Esophagus muscularis mucosa (tissue), 4 donors: ENCODE measurements at places on chromosomes 16 and 17. TPM values are rescaled to one million over a fixed set of nuclear protein-coding genes. Genes with fewer than 3 reads are reported as not detected.

DNA sequence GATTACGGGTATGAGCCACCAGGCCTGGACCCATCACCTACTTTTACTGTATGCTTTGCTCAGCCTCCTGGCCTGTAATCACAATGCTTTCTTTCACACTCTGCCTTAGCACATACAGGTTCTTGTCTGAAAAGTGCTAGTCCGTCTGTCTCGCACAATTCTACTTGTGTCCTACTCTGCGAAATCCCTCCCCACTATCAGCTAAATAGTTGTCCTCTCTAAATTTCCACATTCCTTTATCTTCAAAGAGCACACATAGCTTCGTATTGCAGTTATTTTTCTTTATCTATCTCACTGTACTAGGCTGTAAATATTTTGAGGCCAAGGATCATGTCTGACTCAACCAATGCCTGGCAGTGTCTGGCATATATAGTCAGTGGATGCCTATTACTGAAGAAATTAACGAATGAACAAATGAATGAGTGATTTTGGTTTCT is 38.5 kb upstream of the ETV4 start:
- no peak for DNase-seq

- no peak for DNase-seq
Measured at GRCh38 chr17:50256826-50257618, 17.2 kb upstream of the TMEM92 start.

GRCh38 chr17:75512926-75513640 is 2.3 kb downstream of the CASKIN2 start:
- no peak for DNase-seq

DNA sequence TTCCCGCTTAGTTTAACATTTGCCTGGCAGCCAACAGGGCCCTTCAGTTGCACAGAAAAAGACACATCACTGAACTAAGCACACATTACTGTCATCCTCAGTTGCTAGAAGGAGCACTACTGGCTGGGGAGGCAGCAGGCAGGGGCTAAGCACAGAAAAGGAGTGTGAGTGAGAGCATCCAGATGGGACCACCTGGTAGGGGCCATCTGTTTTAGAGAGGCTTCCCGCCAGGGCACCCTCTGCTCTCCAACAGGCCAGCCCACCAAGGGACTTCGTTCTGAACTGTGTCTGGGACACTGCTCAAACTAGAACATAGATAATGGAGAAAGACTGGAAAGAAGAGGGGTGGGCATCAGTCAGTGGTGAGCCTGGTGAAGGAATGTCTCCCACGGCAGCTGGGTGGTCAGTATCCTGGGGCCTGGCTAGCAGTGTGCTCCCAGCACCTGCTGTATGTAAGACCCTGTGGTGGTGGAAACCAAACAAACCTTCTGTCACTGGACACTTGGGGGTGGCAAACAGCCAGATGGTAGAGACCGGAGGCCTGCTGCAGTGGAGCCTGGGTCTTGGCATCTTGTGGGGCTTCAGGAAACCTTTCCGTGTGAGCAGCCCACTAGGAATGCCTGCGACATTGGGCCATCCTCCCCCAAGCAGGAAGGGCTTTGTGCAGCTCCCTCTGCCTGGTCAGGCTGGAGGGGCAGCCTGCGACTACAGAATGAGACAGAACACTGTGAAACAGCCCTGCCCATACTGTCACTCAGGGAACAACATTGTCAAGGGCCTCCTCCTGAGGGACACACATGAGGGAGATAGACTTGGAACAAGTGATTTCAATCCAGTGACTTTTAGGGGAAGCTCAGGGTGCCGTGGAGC is 12.8 kb upstream of the RANGRF start:
- no peak for DNase-seq

GRCh38 chr17:36844013-36844412 is 93.3 kb upstream of the LHX1 start:
- DNase-seq: no peak

DNA sequence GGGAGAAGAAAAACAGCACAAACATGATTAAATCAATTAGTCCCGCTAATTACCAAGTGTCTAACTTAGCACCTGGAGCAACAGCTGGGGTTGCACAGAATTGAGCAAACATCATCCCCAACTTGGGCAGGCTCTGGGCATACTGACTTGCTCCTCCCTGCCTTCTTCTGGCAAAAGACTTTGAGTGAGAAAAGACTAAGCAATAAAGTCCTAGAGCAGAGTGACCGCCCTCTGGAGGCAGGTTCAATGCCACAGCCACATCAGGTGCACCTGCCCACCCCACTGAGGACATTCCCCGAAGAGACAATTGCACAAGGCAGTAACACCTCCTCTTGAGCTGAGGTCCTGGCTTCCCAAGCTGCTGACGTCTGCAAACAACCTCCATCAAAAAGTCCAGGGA is 358.3 kb downstream of the SOX9 start:
- DNase-seq: no peak

DNA sequence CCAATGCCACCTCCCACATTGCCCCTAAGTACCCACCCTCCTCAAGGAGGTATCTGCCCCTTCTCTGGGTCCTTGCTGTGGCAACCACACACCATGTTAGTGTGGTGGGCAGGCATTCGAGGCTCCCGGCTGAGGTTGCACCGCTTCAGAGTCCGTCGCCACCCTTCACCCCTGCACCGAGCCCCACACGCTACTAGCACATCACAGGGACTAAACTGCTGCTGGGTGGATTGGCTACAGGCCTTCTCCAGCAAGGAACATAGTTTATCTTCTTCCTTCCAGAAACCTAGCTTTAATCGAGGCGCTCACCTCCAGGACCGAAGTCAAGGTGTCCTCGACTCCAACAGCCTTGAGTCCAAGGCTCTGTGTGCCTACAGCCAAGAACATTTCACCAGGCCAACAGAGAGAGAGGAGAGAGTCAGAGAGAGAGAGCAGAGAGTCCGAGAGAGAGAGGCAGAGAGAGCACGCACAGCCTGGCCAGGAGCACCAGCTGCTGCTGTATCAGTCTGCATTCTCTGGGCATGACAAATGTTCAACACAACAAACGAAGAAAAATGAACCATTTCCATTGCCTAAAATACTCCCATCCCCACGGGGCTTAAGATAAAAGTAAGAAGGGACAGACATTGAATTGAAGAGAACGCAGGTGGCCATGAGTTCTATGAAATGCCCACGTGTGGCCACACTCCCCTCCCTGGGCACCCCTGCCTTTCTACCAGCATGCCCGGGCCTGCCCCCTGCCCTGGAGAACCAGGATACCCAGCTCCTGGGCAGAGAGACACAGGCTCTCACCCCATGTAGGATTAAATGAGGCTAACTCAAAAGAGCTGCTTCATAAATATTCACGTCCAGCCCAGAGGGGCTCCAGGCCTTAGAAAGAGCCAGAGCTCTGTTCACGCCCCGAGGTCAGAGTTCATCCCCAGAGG is 94.9 kb downstream of the RBFOX3 start:
- DNase-seq: no peak

- DNase-seq: no peak
Measured at GRCh38 chr16:71467810-71468209, 5.8 kb upstream of the ZNF23 start.

GRCh38 chr16:89319886-89320781 is 102.6 kb downstream of the ZNF778 start:
- DNase-seq: no peak

GRCh38 chr17:69654981-69655855 is 240.7 kb downstream of the MAP2K6 start:
- DNase-seq: no peak

- no peak for DNase-seq
Measured at GRCh38 chr16:31093132-31093703, 1.4 kb downstream of the VKORC1 start.

- no peak for DNase-seq
Measured at GRCh38 chr17:48767263-48767774, 38.8 kb upstream of the HOXB13 start.

- no peak for DNase-seq
Measured at GRCh38 chr17:72600934-72601333, 480.1 kb downstream of the SOX9 start.

DNA sequence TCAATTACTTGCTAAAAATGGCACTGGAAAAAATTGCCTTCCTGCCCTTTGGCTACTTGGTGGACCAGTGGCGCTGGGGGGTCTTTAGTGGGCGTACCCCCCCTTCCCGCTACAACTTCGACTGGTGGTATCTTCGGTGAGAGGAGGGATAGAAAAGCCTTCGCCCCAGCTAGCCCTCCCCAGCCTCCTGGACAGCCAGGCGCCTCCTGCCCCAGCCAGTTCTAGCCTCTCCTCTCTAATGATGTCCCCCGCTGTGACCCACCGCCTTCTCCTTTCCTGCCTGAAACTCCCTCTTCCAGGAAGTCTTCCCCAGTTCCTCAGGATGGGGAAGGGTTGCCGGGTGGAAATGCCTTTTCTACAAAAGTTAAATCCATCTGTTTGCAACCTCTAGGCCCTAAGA is 6.2 kb downstream of the ACE start:
- DNase-seq: no peak

DNA sequence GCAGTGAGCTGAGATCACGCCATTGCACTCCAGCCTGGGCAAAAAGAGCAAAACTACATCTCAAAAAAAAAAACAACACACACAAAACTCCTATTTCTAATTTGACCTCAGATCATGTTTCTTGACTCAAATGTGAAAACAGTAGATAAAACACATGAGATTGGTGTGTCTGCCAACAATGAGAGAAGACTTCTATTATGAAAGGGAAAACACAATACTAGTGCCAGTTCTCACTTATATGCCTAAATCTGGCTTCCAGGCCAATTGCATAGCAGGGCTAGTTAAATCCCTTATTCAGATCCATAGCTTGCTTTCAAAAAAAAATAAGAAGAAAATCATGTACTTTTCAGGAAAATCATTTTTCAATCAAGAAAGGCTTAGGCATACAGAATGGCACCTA is 39.4 kb downstream of the AP1G1 start:
- no peak for DNase-seq

- DNase-seq: no peak
Measured at GRCh38 chr17:48144976-48145798, 37.6 kb downstream of the SNX11 start.

- DNase-seq: no peak
Measured at GRCh38 chr17:37054894-37055293, 106.1 kb downstream of the AATF start.

DNA sequence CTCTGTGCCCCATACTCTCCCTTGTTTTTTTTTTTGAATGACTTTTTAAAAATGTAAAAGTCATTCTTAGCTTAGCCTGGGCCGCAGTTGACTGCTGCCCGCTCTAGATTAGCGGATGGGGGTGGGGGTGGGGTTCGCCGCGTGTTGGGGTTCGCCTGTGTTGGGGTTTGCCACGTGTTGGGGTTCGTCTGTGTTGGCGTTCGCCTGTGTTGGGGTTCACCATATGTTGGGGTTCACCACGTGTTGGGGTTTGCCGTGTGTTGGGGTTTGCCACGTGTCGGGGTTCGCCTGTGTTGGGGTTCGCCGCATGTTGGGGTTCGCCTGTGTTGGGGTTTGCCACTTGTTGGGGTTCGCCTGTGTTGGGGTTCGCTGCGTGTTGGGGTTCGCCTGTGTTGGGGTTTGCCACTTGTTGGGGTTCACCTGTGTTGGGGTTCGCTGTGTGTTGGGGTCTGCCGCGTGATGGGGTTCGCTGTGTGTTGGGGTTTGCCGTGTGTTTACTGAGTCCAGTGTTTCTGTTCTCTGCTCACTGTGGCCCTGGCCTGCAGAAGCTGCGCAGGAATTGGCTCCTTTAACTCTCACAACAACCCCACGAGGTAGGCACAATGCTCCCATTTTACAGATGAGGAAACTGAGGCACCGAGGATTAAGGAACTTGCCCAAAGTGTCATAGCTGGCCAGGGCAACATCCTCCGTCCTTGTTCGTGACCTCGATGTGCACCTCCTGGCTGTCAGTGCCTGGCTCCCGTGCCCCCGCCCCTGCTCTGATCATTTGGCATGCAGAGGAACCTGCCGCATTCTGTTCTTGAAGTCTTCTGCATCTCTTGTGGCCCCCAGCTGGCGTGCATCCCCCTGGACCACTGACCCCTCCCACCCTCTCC is 96.6 kb upstream of the CIBAR2 start:
- no peak for DNase-seq

GRCh38 chr17:32482568-32483320 is 4.0 kb upstream of the CDK5R1 start:
- DNase-seq: no peak

DNA sequence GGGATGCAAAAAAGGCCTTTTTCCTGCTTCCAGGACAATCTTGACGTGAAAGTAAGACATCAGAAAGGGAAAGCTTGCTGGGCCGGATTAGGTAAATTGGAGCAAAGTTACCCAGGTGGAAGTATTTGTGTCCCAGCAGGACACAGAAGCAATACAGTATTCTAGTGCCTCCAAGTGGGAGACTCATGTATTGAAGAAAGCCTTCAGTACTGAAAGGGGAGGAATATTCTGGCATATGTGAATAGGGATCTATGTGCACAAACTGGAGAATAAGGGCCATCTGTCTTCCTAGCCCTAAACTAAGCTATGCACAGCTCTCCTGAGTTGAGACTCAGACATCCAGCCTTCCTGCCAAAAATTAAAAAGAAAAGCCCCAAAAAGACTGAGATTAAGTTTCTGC is 327.3 kb upstream of the CDH8 start:
- no peak for DNase-seq

DNA sequence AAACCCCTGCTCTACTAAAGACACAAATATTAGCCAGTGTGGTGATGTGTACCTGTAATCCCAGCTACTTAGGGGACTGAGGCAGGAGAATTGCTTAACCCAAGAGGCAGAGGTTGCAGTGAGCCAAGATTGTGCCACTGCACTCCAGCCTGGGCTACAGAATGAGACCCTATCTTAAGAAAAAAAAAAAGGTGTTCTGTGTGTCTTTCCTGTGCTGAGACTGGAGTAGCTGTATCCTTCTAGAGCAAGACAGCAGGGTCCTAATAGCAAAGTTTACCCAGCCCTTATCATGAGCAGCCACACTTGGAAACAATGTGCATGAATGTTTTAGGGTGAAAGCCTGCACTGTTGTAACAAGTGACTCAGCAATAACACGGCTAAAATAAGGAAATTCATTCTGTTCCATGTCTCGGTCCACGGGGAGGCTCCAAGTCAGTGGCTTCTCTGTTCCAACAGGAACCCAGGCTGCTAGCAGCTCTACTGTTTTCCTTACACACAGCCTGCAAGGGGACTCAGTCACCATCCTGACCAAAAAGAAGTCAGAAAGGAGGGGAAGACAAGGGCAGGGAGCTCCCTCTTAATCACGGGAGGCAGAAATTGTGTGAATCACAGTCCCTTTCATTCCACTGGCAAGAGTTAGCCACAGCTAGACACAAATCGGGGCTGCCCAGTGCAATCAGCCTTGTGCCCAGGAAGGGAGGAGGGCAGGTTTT is 7.1 kb upstream of the SLC5A11 start:
- no peak for DNase-seq

GRCh38 chr17:39576187-39576586 is 31.5 kb downstream of the NEUROD2 start:
- no peak for DNase-seq

The SMTNL2 gene
- 3.0 TPM for total RNA-seq

The RCVRN gene
- total RNA-seq: not detected

The LPO gene
- not detected for total RNA-seq

The KCNJ18 gene
- not detected for total RNA-seq

The NEURL4 gene
- 13.9 TPM for total RNA-seq

The DHX38 gene
- 59.0 TPM for total RNA-seq

The TBC1D3D gene
- total RNA-seq: not detected

The CCL4L2 gene
- not detected for total RNA-seq

The ZNF750 gene
- not detected for total RNA-seq

The GLYR1 gene
- 102 TPM for total RNA-seq

The XAF1 gene
- 16.5 TPM for total RNA-seq

The NRN1L gene
- total RNA-seq: 1.7 TPM

The TMED6 gene
- total RNA-seq: not detected

The TNFRSF13B gene
- not detected for total RNA-seq

The KRTAP3-1 gene
- not detected for total RNA-seq

The TBC1D26 gene
- total RNA-seq: not detected

The NPIPA3 gene
- total RNA-seq: 0.83 TPM

The PRM3 gene
- total RNA-seq: not detected

The MMP28 gene
- 149 TPM for total RNA-seq

The KRTAP1-1 gene
- not detected for total RNA-seq

The BTBD17 gene
- total RNA-seq: not detected
